ENCODE measurements at places on chromosomes 4 and X. TPM values are rescaled to one million over a fixed set of nuclear protein-coding genes. Genes with fewer than 3 reads are reported as not detected.

The SMPX gene
- total RNA-seq, result not detected

GRCh38 chrX:120036704-120037103 is 40.8 kb downstream of the RHOXF2B start:
- DNase-seq, result no peak

DNA sequence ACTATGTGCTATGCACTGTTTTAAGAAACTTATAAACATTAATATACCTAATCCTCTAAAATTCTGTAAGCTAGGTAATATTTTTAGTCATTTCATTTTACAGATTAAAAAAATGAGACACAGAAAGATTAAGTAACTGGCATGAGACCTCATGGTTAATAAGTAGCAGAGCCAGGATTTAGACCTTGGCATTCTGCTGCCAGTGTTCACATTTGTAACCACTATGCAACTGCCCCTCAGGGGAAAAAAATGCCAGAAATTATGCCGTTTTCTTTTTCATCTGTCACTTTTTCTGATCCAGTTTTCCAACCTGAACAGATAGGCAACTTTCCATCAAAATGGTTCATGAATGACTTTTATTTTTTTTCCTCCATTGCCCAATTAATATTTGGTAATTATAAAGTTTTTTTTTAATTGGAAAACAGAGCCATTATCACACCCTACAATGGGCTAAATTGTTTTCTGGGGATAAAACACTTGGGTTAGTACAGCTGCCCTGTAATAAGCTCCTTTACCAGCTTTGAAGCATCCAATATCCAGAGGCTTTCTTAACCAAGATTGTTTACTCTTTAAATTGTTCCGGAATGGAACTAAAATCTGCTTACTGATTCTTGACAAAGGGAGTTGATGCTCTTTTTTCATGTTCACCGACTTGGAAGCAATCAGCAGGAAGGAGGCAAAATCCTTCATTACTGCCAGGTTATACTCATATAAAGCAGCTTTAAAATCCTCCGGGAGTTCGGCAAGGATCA is 56.4 kb upstream of the DDX60 start:
- DNase-seq, result no peak

DNA sequence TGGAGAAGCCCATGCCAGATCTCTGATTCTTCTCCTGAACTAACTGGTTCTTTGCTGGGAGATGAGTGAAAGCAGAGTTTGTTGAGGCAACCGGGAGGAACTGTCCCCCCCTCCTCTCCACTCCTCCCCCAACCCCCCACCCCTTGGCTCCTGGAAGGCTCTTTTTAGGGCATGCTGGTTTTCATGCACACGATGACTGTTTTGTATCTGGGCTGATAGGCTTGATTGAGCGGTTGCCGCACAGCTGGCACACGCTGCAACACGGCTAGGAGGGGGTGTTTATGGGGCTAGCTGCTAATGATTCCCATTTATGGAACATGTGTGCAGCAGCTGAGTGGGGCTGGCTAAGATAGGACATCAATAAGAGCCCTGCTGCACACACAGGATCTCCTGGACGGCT is 137.2 kb downstream of the SMIM20 start:
- no peak for DNase-seq

DNA sequence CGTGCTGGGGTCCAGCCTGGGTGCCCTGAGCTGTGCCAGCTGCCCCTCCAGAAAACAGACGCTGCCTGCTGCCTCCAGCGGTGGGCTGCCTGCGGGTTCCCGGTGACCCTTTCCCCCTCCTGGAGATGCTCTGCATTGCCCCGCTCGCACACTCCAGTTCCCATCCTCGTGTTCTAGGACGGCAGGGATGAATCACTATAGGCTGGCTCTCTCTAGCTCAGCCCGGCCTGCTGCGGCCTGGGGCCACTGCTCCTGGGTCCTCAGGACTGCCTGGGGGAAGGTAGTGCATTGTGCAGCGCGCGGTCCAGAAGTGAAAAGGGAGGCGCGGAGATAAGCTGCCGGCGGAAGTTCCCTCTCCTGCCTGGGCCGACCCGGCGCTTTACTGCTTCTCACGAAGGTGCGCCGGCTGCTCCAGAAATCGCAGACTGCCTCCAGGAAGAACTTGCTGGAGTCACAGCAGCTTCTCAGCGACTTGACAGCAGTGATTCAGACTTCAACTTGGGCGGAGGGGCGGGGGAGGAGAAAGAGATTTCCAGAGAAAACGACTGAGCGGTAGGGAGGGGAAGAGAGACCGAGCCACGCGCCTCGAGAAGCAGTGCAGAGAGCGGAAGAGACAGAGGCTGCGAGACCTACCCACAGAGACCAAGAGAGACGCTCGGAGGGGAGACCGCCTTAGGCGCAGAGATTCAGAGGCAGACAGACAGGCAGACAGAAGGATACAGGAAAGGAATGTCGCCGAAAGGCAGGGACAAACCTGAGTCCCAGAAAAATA is 6.7 kb upstream of the MSX1 start:
- DNase-seq, result no peak

The GPR82 gene
- total RNA-seq, result 0.16 TPM

DNA sequence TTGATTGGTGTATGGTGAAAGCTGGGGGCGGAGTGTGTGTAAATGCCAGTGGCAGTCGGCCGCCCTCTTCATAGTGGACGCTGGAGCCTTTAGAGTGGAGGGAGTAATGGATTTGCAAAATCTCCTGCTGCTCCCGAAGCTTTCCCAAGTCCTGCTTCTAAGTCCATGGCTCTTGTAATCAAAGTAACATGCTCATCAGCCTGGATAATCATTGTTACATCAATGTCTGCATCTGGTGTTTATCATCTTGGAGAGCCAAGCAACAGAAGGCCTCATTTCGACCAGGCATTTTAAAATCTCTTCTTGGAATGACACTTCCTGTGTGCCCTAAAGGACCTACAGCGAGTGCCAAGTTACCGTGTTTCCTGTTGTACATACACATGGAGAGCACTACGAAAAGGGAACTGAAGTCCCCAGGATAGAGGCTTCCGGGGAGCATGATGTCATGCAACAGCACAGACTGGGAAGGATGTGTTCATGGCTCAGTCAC is 32.2 kb downstream of the UNC5C start:
- DNase-seq, result no peak

The MTMR8 gene
- 2.2 TPM for total RNA-seq

DNA sequence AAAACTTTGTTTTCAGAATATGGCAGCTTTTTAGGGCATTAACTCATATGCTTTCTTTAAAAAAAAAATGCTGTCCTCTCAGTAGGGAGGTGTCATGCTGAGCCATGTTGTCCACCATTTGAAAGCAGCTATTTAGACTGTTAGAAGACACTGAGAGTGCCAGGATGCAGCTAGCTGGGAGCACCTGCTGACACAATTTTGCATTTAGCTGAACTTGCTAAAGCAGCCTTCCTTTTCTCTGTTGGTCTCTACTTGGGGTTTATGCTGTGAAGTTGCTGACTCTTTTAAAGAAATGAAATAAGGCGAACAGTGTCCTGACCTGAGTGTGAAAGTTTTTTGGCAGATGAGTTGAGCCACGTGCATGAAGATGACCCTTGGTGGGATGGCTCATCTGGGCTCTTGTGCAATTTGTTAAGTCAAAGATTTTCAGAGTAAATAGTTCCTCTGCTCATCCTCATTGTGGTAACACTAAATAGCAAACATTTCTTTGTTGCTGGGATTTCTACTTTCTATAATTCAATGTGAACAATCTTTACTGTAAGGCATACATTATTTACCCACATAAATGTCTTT is 64.5 kb downstream of the CDS1 start:
- no peak for DNase-seq

DNA sequence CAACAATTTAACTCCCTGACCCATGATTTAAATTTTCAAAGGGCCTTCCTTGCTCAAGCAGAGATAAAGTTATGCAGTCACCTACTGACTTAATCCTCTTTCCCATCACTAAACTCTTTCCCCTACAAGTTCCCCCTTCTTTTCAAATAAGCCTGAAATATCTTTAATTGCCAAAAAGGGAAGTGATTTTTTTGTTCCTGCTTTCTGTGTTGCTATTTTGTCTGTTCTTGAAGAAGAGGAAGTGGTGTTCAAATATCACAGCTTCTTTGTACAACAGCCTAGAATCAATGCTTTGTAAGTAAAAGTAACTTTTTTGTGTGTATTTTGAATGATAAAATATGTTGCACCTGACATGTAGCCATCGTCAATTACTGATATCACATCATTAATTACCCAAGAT is 595.9 kb downstream of the CENPC start:
- DNase-seq, result no peak

The PAQR3 gene
- 13.1 TPM for total RNA-seq

The NDNF gene
- 2.6 TPM for total RNA-seq

The PLK4 gene
- 2.3 TPM for total RNA-seq

- DNase-seq, result no peak
Measured at GRCh38 chr4:114807759-114808404, 209.3 kb downstream of the UGT8 start.

- no peak for DNase-seq
Measured at GRCh38 chr4:8916906-8917305, 45.3 kb upstream of the HMX1 start.

DNA sequence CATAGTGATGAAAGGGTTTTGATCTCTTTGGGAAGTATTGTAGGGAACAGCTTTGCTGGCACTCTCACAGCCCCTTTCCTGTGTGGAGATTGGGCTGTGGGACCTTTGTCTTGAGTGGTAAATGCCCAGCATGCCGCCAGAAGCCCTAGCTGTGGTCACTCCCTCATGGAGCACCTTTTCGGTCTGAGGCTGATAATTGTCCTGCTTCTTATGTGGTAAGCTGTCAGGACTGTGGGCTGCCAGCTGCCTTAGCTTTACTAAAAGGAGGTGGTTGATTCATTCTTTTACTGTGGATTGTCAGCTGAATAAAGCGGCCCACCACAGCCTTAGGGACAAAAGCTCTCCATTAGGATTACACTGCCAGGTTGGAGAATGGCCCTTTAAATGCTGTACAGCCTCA is 7.1 kb downstream of the PASD1 start:
- DNase-seq, result no peak

DNA sequence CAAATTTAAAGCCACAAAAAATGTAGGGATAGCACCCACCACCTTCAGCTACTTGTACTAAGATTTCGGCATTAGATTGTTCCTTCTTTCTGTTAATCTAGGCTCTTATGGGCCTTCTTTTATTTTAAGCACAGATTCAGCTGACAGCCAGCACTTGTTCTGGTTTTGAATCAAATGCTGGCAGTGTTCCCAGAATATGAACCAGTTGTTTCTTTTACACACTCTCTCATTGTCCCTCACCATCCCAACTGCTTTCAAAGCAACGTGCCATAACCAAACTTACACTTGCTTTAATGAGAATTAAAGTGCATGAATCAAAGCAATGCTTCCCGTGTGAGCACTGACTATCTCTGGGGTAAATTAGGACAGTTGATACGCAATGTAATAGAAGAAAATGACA is 744.5 kb upstream of the FAM241A start:
- no peak for DNase-seq

The GLRB gene
- 11.8 TPM for total RNA-seq

DNA sequence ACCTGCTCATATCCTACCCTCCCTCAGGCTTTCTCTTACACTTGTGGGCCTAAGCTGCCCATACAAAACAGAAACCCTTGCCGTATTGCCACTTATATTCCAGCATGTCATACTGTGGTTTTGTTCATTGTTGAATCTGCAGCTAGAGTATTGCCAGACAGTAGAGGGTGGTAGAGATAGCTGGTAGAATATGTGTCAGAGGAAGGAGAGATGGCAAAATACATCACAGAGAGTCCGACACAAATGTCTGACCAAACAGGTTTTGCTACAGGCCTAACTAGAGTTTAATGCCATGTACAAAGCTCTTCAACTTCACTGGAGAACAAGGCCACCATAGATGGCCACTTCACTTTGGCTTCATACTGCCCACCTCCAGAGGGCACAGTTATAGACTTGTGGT is 160.1 kb downstream of the EFHC2 start:
- DNase-seq, result no peak

DNA sequence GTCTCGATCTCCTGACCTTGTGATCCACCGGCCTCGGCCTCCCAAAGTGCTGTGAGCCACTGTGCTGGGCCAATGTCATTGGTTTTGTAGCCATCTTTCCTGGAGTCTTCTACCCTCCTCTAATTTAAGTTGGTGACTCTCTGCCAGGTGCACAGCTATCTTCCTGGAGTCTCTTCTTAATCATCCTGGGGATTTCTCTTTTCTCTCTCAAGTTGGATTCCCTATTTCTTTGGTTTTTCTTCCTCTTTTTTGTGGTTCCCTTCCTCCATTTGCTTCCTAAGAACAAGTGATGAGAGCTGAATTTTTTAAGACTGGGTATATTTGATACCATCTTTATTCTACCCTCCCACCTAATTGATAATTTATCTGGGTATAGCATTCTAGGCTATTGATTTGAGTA is 113.8 kb downstream of the SYNPO2 start:
- no peak for DNase-seq

DNA sequence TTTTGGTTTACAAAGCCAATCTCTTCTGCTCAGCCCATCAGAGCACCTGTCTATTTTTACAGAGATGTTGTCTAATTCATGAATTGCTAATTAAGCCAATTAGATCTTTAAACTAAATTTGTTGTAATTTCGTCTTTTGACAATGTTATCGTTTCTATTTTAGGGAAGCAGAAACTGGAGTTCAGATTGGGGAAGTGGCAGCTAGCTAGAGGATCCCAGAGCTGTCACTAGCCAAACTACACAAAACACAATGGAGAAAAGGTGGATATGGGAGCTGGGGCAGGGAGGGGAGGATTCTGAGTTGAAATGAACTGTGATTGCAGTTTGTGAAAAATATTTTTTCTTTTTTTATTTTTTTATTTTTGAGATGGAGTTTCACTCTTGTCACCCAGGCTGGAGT is 35.8 kb downstream of the CASP3 start:
- DNase-seq, result no peak

- no peak for DNase-seq
Measured at GRCh38 chr4:182642831-182643230, 274.4 kb downstream of the DCTD start.

The SLC2A9 gene
- total RNA-seq, result 6.2 TPM

DNA sequence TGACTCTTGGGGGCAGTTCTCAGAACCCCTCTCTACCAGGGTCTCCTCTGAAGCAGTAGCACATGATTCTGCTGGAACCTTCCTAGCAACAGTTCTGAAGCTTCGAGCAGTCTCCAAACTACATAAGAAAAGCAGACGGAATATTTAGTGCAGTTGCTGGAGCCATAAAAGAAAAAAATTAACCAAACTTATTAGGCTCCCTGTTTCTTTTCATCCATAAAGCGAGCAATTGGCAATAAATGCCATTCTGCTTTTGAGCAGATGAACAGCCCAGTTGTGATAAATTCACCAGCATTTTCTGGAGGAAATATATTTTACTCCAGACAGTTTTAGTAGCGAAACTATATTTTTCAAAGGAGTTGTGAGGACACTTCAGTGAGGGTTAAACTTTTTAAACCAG is 250.1 kb upstream of the BOD1L1 start:
- no peak for DNase-seq

GRCh38 chr4:127251423-127251822 is 381.3 kb upstream of the INTU start:
- no peak for DNase-seq

- DNase-seq, result no peak
Measured at GRCh38 chr4:11259837-11260236, 168.9 kb downstream of the HS3ST1 start.

- DNase-seq, result no peak
Measured at GRCh38 chr4:133714211-133714610, 487.4 kb downstream of the PABPC4L start.

The ANAPC10 gene
- 45.5 TPM for total RNA-seq

The CYTL1 gene
- total RNA-seq, result 1.9 TPM
